Testis (tissue), 5 donors: ENCODE measurements at places on chromosomes 2 and 18. TPM values are rescaled to one million over a fixed set of nuclear protein-coding genes. Genes with fewer than 3 reads are reported as not detected.

- DNase-seq: peak; percentile 15
- peaks cover 8% of the 10 kb centered on the region for H3K4me1 ChIP-seq
- no peak overlapping the region for H3K27ac ChIP-seq
- peak overlapping the region; percentile 39 for H3K4me3 ChIP-seq
- peaks cover 4% of the 10 kb centered on the region for H3K27me3 ChIP-seq
Observed at GRCh38 chr2:63059793-63060471, 9.3 kb downstream of the OTX1 start.

DNA sequence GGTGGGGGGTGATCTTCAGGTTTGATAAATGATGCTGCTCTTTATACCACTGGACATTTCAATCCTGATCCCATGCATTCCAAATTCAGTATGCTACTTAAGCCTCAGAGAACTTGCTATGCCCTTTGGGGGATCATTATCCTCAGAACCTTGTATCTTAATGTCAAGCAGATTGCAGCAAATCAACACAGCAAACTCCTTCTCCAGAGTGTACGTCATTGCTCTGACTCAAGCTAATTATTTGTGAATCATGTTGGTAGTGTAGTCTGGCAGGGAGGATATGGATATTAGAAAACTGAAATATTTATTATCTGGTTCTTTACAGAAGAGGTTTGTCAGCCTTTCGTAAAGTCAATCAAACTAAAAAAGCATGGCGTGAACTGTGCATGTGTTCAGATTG is 562.5 kb upstream of the FAM98A start:
- no peak for DNase-seq
- H3K27me3 ChIP-seq: no peaks in the 10 kb centered on the region
- H3K36me3 ChIP-seq: no peaks in the 10 kb centered on the region
- H3K4me3 ChIP-seq: no peak overlapping the region

The SCN3A gene
- total RNA-seq: 6.9 TPM

DNA sequence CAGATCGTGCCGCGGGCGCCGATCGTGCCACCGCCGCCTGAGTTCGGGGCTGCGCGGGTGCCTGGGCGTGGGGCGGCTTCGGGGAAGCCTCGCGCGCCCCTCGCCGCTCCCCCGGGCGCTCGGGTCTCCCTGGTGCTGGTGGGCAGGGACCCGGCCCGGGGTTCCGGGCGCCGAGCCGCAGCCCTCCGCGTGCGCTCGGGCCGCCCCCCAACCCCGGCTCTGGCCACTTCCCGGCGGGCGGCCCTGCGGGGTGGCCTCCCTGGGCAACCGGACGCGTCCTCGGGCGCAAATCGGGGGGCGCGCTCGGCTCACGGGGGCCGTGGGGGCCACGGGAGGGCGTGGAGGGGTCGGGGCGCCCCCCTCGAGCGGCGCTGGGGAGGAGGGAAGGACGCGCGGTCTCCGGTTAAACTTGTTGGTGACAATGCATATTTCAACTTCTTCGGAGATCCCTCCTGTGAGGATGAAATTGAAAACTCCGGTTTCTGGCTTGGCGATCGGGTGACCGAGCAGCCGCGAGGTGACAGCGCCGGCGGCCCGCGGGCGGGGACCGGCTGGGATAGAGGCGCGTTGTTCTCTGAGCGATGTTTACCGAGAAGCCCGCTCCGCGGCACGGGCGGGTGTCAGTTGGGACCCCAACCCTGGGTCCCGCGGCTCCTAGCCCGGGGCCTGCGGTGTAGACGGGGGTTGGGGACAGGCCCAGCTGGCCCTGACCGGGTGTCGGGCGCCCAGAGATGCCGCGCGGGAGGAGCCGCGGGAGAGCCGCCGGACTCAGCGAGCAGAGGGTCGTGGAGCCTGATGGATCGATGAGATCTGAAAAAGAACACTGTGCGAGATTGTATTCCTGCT is 676 bp downstream of the SH3BP4 start:
- no peaks in the 10 kb centered on the region for H3K36me3 ChIP-seq
- peak overlapping the region; percentile 72 for H3K4me3 ChIP-seq
- DNase-seq: peak; percentile 25
- no peaks in the 10 kb centered on the region for H3K27me3 ChIP-seq
- H3K27ac ChIP-seq: peak overlapping the region; percentile 89

DNA sequence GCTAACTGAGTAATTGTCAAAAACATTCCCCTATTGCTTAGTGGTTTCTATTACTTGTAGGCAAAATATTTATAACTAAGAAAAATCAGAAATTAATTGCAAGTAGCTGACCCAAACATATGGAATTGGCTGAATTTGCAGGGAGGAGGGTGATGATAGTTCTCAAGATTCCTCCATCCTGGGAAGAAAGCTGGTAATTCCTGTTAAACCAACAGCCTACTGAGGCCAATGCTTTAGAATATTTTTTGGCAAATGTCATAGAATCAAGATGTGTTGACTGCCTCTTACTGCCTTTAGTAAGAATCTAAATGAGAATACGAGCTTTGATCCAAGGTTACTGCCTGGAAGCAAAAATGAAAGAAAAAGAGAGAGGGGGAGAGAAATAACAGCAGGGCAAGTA is 120.0 kb downstream of the COL6A3 start:
- H3K4me3 ChIP-seq: no peak overlapping the region
- no peak for DNase-seq
- no peaks in the 10 kb centered on the region for H3K27me3 ChIP-seq
- peaks cover 17% of the 10 kb centered on the region for H3K4me1 ChIP-seq

The KCNG2 gene
- total RNA-seq: 7.2 TPM

DNA sequence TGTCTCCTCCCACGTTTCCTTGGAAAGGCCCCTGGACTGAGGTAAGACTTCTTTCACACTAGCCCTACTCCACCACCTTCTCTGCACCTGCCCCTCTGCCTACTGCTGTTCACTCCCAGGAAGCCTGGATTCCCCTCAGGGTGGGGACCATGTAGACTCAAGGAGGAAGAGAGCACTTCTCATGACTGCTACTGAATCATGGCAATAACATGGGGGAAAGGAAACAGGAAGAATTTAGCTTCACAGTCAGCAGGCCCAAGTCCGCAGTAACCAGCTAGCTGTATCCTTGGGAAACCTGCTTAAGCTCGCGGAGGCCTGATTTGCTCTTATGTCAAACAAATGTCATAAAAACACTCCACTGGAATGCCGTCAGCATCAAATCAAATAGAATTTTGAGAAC is 126.2 kb upstream of the CAPN13 start:
- no peaks in the 10 kb centered on the region for H3K27me3 ChIP-seq
- H3K27ac ChIP-seq: no peak overlapping the region
- H3K4me1 ChIP-seq: no peaks in the 10 kb centered on the region

DNA sequence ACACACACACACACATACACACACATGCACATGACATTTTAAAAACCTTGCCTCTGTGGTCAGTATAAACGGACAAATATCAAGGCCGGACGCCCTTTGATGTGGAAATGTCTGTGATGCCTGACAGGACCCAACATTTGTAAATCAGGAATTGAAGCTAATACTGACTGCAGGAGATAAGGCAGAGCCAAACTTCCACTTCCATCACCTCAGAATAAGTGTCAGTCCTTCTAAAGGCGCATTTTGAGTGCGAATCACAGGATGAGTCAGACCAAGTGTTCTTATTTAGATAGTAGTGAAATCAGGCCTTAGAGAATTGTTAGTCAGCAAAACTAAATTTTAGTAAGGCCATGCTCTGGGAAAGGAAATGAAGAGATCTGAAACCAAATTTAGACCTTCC is 211.7 kb upstream of the LRATD1 start:
- no peak overlapping the region for H3K27ac ChIP-seq
- no peaks in the 10 kb centered on the region for H3K27me3 ChIP-seq
- no peaks in the 10 kb centered on the region for H3K36me3 ChIP-seq
- H3K4me1 ChIP-seq: no peaks in the 10 kb centered on the region
- DNase-seq: no peak

The ALPG gene
- 0.93 TPM for total RNA-seq

DNA sequence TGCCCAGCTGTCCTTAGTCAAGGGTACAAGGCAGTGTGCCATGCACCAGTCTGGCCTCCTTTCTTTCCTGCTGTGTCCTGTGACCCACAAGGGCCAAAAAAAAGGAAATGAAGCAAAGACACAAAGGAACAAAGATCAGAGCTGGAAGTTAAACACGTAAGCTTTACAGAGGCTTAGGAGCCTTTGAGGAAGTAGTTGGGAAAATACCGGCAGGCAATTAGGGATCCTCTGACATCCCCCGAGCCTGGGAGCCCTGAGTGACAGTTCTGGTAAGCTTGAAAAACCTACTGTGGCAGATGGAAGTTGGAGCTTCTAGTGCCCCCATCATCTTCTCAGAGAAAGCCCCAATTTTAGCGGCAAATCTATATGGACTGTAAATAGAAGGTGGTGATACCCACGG is 78.5 kb downstream of the SPRED2 start:
- H3K4me1 ChIP-seq: peaks cover 18% of the 10 kb centered on the region
- no peak overlapping the region for H3K4me3 ChIP-seq
- H3K36me3 ChIP-seq: no peaks in the 10 kb centered on the region
- H3K27ac ChIP-seq: no peak overlapping the region
- no peaks in the 10 kb centered on the region for H3K27me3 ChIP-seq

- H3K4me1 ChIP-seq: peaks cover 12% of the 10 kb centered on the region
- no peak overlapping the region for H3K4me3 ChIP-seq
- H3K36me3 ChIP-seq: no peaks in the 10 kb centered on the region
- no peak for DNase-seq
Observed at GRCh38 chr2:41920812-41921211, 127.0 kb upstream of the PKDCC start.

- no peaks in the 10 kb centered on the region for H3K27me3 ChIP-seq
- no peaks in the 10 kb centered on the region for H3K4me1 ChIP-seq
- no peaks in the 10 kb centered on the region for H3K36me3 ChIP-seq
- no peak overlapping the region for H3K4me3 ChIP-seq
- H3K27ac ChIP-seq: no peak overlapping the region
Observed at GRCh38 chr18:74446631-74447403, 10.3 kb downstream of the DIPK1C start.

The VWC2L gene
- 0.87 TPM for total RNA-seq

The SLC11A1 gene
- total RNA-seq: 32.3 TPM

DNA sequence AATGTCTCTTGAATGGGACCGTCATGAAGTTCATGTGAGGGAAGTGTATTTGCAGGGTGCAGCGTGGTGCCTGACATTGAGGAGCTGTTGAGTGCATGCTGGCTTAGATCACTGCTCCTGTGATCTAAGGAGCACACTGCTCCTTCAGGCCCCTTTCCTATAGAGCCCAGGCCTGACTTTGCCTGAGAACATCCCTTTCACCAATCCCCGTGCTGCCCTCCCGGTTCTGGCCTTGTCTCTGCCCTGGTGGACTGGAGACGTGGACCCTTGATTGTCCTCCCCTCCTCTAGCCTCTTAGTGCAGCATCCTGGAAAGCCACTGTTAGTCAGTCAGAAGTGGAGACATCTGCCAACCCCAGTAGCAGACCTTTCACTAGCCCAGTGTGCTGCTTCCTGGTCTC is 323.6 kb upstream of the HS6ST1 start:
- H3K4me3 ChIP-seq: no peak overlapping the region
- peak; percentile 3 for DNase-seq
- no peaks in the 10 kb centered on the region for H3K27me3 ChIP-seq
- H3K4me1 ChIP-seq: no peaks in the 10 kb centered on the region

The COL4A3 gene
- 11.0 TPM for total RNA-seq

The TXNDC2 gene
- 15.3 TPM for total RNA-seq

DNA sequence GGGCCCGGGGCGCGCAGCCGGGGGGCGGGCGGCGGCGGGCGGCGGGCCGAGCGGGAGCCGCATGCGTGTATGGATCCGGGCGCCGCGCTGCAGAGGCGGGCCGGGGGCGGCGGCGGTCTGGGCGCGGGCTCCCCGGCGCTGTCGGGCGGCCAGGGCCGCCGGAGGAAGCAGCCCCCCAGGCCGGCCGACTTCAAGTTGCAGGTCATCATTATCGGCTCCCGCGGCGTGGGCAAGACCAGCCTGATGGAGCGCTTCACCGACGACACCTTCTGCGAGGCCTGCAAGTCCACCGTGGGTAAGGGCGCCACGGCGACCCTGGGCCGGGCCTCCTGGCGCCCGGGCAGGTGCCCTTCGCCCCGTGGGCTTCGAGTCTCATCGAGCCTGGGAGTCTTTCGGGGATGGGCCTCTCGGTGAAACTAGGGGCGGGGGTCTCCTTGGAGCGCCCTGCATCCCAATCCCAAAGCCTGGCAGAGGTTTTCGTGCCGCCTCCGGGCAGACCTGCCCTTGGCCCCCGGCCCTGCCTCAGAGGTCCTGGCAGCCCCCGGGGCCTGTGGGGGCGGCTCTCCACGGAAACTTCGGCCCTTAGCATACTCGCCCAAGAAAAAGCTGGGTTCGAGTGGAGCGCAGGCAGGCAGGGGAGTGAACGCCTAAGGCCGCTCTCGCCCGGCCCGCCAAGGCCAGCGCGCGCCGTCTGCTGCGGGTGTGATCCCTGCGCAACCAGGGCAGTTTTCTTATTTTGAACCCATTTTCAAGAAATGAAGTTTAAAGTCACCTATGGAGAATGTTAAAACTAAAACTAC is 622 bp downstream of the RAB12 start:
- H3K4me3 ChIP-seq: peak overlapping the region; percentile 82
- H3K27ac ChIP-seq: peak overlapping the region; percentile 82
- H3K27me3 ChIP-seq: no peaks in the 10 kb centered on the region
- peak; percentile 46 for DNase-seq

The CYTIP gene
- total RNA-seq: 9.1 TPM

The SERPINB12 gene
- 0.94 TPM for total RNA-seq

The GYPC gene
- total RNA-seq: 15.5 TPM

GRCh38 chr2:68319398-68320117 is at the start of gene CNRIP1:
Gene CNRIP1, minus strand, starts transcription at chr2:68319949. Its CDS starts 549 bp downstream, at chr2:68319400.
- no peaks in the 10 kb centered on the region for H3K36me3 ChIP-seq
- H3K27me3 ChIP-seq: no peaks in the 10 kb centered on the region
- DNase-seq: peak; percentile 74
- H3K4me3 ChIP-seq: peak within 1 kb of the TSS; percentile 77

The DTNA gene
- 69.1 TPM for total RNA-seq

GRCh38 chr2:127448526-127448925 is 30.3 kb downstream of the PROC start:
- no peak overlapping the region for H3K27ac ChIP-seq
- H3K4me3 ChIP-seq: no peak overlapping the region
- no peaks in the 10 kb centered on the region for H3K27me3 ChIP-seq
- H3K36me3 ChIP-seq: no peaks in the 10 kb centered on the region

- H3K27ac ChIP-seq: no peak overlapping the region
- no peak overlapping the region for H3K4me3 ChIP-seq
- no peaks in the 10 kb centered on the region for H3K4me1 ChIP-seq
- no peaks in the 10 kb centered on the region for H3K27me3 ChIP-seq
- DNase-seq: no peak
Observed at GRCh38 chr18:76981396-76981968, 151.1 kb downstream of the MBP start.

The SERPINB10 gene
- total RNA-seq: not detected

DNA sequence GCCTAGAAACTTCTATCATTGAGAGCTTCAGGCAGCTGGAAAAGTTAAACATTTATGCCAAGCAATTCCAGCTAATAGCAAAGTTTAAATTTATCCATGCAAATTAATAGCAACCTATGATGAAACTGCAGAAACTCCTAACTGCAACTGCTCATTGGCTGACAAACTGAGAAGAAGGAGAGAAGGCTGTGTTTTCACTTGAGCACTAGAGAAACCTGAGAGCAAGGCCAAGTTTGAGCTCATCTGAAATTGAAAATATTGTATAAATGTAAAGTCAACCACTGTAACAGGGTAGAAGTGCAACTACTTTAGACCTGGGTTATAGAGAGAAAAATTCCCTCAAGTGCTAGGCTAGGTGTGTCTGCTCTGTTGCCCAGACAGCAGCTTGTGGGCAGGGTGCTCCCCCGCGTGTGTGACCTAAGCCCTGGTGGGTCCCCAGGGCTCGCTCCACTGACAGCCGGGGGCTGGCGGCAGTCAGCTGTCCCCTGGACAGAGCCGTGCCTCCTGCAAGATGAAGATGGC is 50.2 kb downstream of the CABYR start:
- H3K4me3 ChIP-seq: no peak overlapping the region
- no peak for DNase-seq
- H3K36me3 ChIP-seq: no peaks in the 10 kb centered on the region
- H3K4me1 ChIP-seq: no peaks in the 10 kb centered on the region
- H3K27me3 ChIP-seq: no peaks in the 10 kb centered on the region
